Stimulated activated CD4-positive, alpha-beta T cell treated with anti-CD3 and anti-CD28 coated beads, Interleukin-1b, Interleukin-23, amount 100 ng/mL, for 1 hour (primary cell): ENCODE measurements at places on chromosomes 6 and 20.

GRCh38 chr20:25063546-25063945, 5.6 kb upstream of the ACSS1 start:
- DNase-seq: no peak

DNA sequence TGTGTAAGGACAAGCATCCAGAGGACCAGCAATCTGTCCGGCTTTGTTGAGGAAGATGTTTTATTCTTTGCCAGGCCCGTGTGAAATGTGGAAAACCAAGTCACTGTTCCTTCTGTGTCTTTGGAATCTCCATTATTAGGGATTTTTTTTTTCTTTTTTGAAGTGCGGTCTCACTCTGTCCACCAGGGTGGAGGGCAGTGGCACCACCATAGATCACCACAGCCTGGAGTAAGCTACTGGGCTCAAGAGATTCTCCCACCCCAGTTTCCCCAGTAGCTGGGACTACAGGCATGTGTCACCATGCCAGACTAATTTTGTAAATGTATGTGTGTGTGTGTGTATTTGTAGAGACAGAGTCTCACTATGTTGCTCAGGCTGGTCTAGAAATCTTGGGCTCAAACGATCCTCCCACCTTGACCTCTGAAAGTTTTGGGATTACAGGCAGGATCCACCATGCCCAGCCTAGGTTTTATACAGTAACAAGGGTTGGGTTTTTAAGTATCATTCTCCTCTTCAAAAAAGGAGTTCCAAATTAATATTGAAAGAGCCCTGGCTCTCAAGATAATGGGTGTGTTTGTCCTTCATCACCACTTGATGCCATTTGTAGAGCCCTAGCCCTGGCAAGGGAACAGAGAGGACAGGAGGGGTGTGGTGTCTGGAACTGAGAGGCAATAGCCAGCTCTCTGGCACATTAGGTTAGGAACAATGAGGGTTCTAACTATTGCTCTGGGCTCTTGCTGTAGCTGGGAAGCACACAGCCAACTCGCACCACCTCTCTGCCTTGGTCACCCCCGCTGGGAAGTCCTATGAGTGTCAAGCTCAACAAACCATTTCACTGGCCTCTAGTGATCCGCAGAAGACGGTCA, 3.1 kb downstream of the LAMP5 start:
- DNase-seq: no peak

DNA sequence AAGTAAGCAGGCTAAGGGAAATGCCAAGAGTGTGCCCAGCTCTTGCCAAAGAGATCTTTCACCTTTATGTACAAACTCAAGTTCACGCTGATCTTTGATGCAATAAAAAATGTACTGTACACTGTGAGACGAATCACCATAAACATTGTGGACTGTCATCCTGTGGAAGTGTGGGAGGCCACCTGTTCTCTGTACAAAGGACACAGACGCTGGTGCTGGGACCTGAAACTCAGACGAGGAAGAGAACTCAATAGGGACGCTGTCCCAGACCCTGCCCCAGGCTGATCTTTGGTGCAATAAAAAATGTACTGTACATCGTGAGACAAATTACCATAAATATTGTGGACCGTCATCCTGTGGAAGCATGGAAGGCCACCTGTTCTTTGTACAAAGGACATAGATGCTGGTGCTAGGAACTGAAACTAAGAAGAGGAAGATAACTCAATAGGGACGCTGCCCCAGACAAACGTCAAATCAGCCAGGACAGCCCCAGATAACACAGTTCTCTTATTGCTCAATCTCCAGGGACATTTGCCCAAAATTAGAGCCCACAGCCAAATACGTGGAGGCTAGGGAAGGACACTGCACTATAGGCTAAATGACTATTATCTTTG, 312.7 kb upstream of the SGK1 start:
- no peak for DNase-seq

DNA sequence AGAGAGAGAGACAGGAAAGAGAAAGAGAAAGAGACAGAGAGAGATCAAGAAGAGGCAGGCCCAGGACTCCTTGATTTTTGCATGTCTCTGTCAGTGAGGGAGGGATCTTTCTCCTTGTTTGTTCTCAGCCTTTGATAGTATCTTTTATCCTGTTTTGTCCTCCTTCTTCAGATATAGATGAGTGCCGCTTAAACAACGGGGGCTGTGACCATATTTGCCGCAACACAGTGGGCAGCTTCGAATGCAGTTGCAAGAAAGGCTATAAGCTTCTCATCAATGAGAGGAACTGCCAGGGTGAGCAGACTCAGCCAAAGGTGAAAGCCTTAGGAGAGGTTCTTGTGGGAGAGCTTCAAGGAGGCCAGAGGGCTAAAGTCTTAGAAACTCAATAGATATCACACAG, 20.0 kb upstream of the ZNF76 start:
- no peak for DNase-seq

DNA sequence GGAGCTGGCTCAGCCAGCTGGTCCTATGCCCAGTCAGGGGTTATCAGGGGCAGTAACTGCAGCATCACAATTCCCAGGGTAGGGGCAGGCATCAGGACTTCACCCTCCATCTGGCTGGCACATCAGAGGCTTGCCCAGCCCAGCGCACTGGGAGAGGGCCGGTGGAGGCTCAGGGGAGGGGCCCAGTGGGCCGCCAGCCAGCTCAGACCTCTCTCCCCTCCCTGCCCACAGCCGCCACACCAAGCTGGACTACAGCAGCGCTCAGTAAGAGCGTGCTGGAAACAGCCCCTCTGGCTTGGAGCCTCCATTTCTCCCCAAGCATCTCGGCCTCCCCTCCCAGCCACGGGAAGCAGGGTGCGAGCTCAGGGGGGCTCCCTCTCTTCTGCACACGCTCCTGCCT, 22.0 kb downstream of the ADA start:
- no peak for DNase-seq

DNA sequence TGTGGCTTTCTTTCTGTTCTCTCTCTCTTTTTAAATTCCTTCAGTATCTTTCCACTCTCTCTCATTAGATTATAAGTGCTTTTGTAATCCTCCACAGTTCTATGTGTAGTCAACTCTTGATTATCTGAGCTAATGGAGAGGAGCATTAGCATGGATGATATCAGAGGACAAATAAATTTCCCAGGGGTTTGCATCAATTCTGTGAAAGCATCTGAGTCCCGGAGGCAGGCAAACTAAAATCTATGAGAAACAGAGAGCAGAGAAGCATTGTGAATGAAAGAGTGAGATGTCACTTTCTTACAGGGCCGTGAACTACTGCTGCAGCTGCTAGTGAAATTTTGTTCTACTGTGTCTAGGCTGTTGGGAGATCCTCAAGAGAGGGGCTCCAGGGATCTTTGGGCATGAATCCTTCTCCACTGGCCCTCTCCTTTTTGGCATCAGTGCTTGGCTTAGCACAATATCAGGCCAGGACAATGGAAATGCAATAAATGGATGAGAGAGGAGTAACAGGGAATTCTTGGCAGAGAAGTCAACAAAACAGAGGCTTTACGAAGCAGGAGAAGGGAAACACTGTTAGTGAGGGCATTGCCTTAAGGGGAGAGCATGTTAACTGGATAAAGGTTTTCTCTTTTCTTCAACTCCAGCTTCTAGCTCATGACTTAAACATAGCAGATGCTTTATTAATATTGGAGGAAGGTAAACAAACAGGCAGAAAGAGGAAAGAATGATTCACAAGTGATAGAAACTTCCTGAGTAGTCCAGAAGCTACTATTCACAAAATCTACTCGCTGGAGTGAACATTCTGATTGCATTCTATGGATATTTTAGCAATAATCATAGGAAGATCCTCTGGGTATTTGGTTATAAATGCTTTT, 847.0 kb upstream of the MAP3K7 start:
- no peak for DNase-seq

- no peak for DNase-seq
Measured at GRCh38 chr6:138863321-138863720, 67.4 kb downstream of the ECT2L start.

- no peak for DNase-seq
Measured at GRCh38 chr6:20408851-20409250, 7.2 kb downstream of the E2F3 start.

DNA sequence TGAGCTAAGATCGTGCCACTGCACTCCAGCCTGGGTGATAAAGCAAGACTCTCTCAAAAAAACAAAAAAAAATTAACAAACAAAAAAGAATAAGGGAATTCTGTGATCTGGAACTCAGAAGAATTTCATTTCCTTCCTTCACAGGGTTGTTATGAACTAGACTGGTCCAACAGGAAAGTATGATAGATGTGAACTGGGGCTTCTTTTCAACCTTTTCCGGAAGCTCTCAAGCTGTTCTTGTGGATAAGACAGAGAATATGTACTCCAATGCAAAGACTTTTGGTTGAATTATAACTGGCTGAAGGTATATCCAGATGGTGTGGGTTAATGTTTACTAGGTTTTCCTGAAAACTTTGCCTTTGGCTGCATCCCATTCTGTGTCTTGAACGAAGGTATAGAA, 5.3 kb downstream of the RNF8 start:
- DNase-seq: no peak

DNA sequence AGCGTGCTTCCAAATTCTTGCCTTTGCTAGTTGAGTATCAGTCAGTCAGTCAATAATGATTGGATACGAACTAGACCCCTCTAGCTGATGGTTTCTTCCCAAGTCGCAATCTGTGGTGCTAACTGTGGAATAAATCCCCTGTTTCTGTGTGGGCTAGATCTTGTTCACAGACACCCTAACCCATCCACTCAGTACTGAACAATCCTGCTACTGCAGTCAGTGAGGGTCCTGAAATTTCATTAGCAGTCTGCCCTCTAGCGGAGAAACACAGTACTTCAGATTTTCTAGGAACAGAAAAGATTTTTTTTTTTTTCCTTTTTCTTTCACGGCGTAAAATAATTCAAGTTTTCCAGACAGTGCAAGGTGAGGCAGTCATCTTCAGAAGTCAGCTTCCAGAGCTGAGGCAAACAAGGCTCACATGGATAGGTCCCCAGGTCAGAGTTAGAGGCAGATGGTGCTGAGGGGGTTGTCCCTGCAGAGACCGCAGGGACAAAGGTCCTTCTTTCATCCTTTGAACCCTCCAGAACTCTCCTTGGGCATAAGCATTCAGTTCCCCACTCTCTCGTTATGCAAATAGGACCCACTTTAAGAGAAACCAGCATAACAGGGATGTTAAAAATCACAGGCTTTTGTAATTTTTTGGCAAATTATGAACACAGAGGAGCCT, 119.6 kb downstream of the SCML4 start:
- DNase-seq: no peak

DNA sequence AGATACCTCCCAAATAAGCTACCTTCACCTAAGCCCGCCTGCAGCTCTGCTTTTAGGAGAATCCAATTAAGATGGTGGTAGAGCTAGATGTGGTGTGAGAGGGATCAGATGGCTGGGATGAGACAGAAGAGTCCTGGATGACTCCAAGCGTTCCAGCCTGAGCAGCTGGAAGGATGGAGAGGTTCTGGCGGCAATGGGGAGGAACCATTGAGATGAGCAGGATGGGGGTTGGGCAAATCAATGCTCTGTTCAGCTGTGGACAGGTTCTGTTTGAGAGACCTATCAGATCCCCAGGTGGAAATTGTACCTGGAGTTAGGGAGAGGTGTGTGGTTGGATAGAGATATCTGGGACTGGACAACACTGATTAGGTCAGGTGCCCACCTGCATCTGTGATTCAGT, 23.0 kb downstream of the PHACTR3 start:
- DNase-seq: no peak

DNA sequence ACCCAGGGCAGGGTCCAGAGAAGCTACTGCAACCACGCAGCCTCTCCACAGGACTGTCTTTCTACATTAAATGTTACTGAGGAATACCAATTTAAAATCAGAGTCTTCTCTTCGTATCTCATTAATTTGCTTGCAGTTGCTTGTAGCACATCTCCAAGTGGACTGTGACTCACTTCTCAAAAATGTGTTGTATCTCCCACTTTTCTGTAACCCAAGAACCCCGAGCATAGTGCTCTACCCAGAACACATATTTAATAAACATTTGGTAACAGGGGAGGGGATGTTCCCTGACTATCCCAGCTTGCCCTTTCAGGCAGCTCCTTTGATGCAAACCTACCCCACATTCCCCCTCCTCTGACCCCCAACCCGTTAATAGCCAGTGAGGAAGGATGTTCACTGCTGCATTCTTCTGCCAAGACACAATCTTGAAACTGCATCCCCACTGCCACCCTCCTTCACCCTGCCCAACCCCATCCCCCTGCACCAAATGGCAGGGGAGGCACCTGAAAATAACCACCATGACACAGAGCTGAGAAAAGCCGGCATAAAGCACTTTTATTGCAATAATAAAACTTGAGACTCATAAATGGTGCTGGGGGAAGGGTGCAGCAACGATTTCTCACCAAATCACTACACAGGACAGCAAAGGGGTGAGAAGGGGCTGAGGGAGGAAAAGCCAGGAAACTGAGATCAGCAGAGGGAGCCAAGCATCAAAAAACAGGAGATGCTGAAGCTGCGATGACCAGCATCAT, 24.2 kb downstream of the FKBP1A start:
- no peak for DNase-seq

DNA sequence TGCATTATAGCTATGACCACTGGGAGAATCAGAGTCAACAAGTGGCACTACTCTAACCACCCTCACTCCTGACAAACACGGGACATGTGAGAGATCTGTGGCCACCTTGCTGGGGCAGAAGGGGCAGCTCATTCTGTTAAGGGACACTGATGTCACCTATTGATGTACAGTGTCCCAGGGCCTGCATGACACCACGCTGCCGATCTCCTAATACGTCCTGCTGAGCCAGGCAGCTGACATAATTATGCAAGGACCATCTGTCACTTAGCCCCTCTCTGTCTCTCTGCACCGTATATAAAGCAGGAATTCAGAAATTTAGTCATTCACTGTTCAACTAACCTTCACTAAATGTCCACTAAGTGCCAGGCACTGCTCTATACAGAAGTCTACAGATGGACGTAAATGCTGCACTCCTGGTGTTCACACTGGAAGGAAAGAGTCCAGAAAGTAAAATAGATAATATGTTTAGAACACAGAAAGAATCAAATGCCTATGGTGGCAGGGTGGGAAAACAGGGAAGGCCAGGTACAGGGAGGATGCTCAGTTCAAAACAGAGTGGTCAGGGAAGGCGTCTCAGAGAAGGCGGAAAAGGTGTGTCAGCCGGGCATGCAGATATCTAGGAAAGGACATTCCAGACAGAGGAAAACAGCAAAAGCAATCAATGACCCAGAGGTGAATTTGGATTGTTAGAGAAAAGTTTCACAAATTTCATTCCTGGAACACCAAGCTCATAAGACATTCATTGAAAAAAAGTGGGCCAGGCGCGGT, 173.8 kb downstream of the ZNF217 start:
- no peak for DNase-seq

DNA sequence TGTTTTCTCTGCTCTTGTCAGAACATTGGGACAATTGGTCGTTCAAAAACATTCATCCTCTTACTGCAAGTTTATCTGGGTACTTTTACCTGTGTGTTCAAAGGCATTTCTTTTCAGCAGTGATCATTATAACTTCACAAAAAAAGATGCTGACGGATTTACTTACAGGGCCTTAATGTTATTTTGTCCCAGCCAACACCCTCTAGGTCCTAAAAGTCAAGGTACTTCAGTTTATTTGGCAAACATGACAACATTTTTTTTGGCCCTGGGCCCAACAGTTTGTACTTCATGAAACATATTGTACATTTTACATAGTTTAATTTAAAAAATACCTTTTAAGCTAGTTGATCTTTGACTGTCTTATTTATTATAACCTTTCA, 241.2 kb upstream of the TAB2 start:
- DNase-seq: no peak
